ENCODE measurements at places on chromosomes 1 and 21.

GRCh38 chr21:31554511-31555022 is 104.9 kb upstream of the SOD1 start:
- no peak for DNase-seq

DNA sequence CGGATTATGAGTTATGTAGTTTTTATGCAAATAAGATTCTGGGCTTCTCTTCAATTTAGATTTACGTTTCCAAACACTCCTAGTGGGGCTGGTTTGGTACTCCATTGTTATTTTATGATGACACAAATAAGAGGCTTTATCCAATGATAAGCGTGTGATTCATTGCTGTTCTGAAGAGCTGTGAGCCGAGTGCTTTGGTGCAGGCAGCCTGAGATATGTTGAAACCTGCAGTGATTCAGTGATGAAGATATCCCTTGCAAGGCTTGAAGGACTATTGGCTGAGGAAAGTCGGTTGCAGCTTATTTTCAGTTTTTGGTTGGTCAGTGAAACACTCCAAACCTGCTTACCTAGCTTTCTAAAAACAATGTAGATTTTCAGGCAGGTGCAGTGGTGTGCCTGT is 112.2 kb downstream of the RYR2 start:
- DNase-seq: no peak

DNA sequence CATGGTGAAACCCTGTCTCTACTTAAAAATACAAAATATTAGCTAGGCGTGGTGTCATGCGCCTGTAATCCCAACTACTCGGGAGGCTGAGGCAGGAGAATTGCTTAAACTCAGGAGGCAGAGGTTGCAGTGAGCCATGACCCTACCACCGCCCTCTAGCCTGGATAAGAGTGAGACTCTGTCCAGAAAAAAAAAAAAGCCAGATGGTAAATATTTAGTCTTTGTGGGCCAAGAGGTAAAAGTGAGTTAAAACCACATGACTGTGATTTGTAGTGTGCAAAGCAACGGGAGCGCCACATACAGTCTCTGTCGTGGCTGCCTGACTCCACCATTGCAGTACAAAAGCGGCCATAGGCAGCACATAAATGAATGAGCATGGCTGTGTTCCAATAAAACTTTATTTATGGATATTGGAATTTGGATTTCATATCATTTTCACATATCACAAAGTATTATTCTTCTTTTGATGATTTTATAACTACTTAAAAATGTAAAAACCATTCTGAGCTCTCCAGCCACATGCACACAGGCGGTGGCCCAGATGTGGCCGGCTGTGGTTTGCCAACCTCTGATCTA is 51.8 kb upstream of the CASZ1 start:
- DNase-seq: no peak

DNA sequence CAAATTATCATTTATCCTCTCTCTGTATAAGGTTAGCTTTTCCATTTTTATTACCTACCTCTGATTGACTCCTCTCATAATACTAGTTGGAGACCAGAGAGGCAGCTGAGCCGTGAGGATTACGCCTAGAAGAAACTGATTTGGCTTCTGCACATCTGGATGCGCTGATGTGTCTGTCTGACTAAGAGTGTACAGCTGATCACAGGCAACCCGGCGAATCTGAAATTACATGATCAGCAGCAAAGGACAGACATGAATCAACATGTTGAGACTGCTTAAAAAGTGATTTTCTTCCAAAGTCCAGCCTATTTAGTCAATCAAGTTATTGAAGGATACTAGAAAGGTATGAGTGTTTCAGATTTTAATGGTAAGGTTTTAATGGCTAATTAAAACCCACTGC is 81.2 kb downstream of the PCSK9 start:
- no peak for DNase-seq

DNA sequence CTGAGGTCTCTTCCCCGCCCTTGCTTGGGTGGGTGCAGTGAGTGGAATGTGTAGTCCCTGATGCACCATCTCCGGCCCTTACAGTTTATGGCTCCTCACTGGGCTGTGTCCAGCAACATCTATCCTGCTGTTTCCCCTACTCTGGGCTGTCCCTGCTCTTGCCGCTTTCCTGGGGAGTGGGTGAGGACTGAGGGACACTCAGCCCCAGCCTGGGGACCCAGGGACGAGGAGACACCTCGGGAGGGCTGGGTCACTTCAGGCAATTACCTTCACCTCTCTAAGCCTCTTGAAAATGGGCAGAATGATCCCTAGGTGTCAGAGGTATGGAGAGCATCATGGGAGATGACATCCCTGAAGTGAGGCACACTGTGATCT is 13.6 kb upstream of the LRP8 start:
- no peak for DNase-seq

GRCh38 chr1:78607334-78607927 is 12.8 kb upstream of the IFI44L start:
- DNase-seq: no peak

DNA sequence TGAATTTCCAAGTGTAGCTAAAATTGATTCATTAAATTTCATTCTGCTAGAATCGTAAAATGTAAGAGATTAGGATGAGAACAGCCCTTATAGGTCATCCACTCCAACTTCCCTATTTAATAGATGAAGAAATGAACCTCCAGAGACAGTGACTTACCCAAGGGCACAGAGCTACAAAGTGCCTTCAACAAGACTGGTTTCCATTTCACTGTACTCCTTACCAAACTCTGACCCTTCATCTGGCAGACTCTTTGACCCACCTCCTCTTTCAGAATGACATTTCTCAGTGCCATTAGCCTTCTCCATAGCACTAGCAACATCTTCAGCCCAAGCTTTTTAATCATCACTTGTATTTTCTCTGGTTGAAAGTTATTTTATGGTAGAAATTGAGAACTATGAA is 161.3 kb downstream of the NEK7 start:
- no peak for DNase-seq

- DNase-seq: no peak
These were observed 71.0 kb downstream of the PDE9A start for GRCh38 chr21:42724226-42724920.

GRCh38 chr1:212671342-212672031 is 28.2 kb downstream of the BATF3 start:
- DNase-seq: peak; percentile 70

DNA sequence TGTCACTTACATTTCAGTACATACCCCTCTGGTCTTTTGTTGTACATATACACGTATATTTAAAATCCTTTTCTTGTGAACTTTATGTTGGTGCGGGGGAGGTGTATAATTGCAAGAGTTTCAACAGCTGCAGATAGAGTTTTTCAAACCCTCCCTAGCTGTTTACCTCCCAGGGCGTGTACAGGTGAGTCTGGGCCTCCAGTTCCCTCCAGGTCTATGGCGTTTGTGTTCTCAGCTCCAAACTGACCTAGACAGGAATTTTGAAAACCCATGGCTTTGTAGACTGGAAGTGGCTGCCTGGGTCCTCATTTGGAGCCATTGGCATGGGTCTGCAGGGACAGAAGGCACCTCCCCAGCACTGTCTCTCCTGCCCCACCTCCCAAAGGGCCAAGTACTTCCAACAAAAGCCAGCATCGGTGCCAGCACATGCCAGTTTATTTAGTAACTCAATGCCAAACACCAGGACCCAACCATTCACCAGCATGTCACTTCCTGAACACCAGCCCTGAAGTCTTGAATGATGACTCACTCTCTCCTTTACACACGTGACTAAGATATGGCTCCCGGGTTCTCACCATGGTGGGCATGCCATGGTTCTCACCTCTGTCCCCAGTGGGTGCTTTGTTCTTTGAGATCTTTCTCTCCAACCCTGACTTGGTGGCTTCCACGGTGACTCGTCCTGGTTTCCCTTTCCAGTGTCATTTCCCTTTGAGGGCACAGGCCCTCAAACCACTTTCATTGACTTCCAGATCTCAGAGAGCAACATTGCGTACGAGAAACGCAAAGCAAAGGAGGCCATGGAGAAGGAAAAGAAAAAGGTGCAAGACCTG is 57.3 kb upstream of the EFHD2 start:
- DNase-seq: no peak

- no peak for DNase-seq
These were observed 5.6 kb downstream of the HYI start for GRCh38 chr1:43447891-43448708.

DNA sequence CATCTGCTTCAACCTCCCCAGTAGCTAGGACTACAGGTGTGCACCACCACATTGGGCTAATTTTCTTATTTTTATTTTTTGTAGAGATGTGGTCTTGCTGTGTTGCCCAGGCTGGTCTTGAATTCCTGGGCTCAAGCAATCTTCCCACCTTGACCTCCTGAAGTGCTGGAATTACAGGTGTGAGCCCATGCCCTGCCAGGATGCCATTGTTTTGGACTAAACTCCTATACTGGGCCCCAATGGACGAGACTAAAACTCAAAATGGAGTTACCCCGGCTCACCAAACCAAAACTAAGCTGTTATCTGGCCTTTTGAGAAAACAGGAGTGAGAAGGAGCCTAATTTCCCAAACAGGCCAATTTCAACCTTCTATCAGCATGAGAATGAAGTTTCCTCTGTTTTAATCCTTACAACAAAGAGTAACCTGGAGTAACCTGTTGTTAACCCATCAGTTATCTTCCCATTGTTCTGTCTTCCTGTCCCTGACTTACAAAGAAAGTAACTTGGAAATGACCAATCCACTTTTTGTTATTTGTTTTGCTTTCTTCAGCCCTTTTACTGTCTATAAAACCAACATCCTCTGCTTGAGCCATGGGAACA is 29.6 kb downstream of the DMRTA2 start:
- no peak for DNase-seq

- peak; percentile 31 for DNase-seq
These were observed 5.9 kb upstream of the SIPA1L2 start for GRCh38 chr1:232635778-232636356.

- DNase-seq: peak; percentile 12
These were observed 4.3 kb downstream of the TCHH start for GRCh38 chr1:152110860-152111514.

GRCh38 chr1:42618866-42619265 is 39.4 kb upstream of the PPIH start:
- no peak for DNase-seq

GRCh38 chr1:200896531-200897196 is 2.0 kb downstream of the INAVA start:
- DNase-seq: no peak

- DNase-seq: no peak
These were observed 22.8 kb upstream of the GPX7 start for GRCh38 chr1:52579415-52579814.

DNA sequence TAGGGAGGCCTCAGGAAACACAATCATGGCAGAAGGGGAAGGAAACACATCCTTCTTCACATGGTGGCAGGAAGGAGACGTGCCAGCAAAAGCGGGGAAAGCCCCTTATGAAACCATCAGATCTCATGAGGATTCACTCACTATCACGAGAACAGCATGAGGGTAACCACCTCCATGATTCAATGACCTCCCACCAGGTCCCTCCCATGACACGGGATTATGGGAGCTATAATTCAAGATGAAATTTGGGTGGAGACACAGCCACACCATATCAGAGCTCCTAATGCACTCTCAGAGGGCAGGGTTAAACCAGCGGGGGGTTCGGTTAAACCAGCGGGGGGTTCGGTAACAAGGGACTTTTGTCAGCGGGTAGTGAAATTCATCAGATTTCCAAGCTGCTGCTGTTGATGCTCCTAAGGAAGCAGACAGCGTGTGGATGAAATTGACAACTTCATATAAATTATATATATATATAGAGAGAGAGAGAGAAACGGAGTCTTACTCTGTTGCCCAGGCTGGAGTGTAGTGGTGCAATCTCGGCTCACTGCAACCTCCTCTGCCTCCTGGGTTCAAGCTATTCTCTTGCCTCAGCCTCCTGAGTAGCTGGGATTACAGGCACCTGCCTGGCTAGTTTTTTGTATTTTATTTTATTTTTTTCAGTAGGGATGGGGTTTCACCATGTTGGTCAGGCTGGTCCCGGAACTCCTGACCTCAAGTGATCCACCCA is 4.2 kb downstream of the CSTB start:
- DNase-seq: no peak

- DNase-seq: no peak
These were observed 78.5 kb downstream of the FHAD1 start for GRCh38 chr1:15325375-15326085.

DNA sequence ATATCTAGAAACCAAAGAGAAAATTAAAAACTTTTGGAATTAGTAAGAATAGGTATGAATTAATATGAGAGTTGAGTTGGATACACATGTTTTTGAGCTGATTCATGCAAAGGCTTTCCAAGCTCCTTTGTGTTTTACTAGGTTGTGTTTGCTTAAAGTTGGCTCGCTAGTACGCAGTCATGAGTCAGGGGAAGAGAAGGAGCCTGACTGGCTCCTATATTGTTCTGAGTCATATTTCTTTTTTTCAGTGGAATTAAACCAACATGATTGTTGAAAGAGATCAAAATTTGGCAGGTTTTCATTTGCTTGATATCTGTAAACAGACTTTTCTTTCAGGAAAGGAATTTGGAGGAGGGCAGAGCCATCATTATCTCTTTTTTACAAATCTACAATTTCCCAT is 66.7 kb downstream of the MAGI3 start:
- DNase-seq: no peak

DNA sequence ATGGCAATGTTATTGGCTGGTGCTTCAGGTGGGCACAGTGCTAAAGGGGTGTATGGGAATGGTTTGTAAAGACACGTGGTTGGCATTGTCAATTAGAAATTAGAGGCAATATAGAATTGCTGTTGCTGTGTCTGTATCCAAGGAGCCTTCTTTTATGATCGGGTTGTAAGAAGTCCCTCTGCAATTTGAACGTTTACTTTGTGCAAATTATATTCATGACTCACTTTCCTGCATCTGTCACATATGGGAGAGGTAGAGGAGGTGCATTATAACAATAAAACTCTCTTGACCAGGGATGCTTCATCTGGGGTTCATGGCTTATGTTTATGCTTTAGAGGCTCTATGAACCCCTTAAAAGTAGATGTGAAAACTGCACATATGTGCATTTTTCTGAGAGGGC is 130.4 kb upstream of the DNAH14 start:
- DNase-seq: no peak

DNA sequence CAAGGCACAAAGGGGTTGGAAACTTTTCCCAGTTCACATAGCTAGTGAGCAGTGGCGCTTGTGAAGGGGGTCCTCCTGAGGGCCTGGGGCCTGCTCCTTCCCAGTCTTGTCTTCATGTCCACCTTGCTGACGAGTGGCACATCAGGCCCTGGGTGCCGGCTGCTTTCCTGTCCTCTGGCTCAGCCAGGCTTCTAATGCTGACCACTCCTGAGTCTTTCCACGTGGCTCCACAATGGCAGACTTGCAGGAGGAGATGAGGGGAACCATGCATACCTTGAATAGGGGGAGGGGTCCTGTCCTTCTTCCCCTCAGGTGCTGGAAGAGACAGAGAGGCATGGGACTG is 38.7 kb downstream of the MAPKAPK2 start:
- no peak for DNase-seq

DNA sequence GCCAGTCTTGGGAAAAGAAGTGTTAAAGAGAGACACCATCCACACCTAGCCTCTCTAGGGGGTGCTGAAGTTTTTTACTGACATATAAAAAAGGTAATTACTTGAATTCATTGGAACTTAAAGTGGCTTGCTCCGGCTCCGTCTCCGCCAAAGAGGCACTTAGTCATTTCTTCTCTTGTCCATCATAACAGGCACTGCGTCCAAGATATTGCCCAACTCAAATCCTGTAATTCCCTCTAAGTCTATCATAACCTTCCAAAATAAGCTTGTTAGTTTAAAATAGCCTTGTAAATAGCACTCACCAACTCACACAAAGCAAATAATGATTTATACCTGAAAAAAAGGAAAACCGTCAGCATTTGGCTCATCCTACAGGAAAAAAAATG is 160.5 kb downstream of the ZBTB18 start:
- DNase-seq: no peak

- DNase-seq: no peak
These were observed 345.4 kb downstream of the DUSP10 start for GRCh38 chr1:221396526-221396925.
